ENCODE measurements at places on chromosomes 6 and 20.

- DNase-seq: no peak
Observed at GRCh38 chr6:148548749-148549140, 198.1 kb upstream of the UST start.

GRCh38 chr6:170143401-170144150, 147.3 kb downstream of the DLL1 start:
- DNase-seq: no peak

DNA sequence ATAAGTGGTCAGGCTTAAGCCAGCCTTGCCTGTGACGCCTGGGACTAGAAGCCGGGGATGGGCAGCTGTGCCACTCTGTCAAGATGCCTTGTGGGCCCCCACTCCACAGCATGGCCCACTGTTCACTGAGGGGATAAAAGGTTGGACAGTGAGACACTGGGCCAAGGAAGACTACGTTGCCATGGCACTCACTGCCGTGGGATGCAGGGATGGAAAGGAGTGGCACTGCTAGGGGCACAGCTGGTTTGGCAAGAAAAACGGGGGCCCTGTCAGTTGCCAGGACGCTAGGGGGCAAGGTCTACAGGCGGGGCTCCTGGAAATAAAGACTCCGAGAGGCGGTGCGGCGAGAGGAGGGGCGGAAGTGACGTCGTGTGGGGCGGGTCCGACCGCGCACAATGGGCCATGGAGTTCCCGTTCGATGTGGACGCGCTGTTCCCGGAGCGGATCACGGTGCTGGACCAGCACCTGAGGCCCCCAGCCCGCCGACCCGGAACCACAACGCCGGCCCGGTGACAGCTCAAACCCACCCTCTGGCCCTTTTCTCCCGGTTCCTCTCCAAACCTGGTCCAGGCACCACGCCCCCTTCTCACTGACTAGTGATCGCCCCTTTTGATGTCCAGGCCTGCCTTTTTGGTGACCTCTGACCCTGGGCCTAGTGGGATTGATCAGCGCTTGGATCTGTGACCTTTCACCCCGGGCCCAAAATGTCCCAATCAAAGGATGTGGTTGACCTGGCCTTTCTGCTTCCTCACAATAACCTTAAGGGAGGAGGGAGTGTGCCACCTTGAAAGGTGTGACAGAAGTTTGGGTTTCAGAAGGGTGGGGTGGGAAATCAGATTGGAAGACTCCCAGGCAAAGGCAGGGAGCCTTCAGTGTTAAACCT, at the start of gene ATAT1:
ATAT1 (plus strand) TSS at position 391 of the 883 bp plus-strand sequence.
- DNase-seq: peak; percentile 89

GRCh38 chr6:139654888-139655782, 280.7 kb upstream of the CITED2 start:
- no peak for DNase-seq

DNA sequence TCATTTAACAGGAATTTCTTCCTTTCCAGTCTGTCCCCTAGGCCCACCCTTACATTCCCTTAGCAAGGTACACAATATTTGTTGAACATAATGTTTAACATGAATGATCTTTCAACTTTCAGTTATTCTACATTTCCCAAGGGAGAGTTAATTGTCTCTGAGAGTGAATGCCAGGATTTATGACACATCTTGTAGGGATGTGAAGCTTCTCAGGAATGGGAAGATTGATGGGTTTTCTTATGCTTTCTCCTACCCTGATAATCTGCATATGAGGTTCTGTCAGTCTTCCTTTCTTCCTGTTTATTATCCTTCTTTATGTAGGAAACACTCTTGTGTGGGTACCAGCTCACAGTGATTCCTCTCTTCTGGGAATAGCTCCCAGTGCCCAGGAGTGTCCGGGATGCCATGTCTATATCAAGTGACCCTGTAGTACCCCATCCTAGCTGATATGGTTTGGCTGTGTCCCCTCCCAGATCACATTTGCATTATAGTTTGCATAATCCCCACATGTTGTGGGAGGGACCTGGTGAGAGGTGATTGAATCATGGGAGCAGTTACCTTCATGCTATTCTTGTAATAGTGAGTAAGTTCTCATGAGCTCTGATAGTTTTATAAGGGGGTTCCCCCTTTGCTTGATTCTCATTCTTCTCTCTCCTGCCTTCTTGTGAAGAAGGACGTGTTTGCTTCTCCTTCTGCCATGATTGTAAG, 7.1 kb upstream of the FYN start:
- no peak for DNase-seq

- DNase-seq: no peak
Observed at GRCh38 chr6:137834508-137834907, 32.6 kb upstream of the TNFAIP3 start.

DNA sequence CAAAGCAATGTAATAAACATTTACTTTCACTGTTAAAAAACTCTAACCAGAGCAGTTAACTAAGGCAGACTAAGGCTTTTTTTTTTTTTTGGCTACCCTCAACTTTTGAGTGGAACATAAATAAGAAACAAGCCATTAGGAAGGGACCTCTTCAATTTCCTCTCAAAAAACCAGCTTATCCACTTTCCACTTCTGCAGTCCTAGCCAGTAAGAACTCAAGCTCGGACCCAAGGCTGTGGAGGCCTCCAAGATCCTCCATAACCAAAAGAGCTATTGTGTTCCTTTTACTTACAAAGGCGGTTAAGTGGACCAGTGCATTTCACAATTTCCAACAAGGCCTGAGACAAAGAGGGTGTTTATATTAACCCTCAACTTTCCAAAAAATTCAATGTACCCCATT, 5.3 kb downstream of the KCNK5 start:
- no peak for DNase-seq

GRCh38 chr6:150806790-150807189, 58.7 kb upstream of the MTHFD1L start:
- no peak for DNase-seq

DNA sequence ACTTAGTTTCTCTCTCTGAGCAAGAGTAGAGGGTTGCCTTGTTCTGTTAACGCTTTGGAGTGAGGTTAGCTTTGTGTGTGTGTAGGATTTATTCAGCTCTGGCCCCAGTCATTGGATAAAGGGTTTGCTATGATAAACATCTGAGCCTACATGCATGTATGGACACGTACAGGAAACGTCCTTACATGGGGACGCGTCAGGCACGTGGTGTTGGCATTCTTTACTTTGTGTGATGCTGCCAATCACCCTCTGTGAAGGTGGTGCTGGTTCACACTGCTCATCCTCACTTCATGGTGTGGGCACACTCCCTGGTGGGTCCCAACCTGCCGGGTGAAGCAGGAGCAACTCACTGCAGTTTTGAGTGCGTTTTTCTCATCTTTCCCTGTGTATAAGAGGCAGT, 53.4 kb upstream of the CD93 start:
- no peak for DNase-seq
